ENCODE measurements at places on chromosomes 13 and 19.

DNA sequence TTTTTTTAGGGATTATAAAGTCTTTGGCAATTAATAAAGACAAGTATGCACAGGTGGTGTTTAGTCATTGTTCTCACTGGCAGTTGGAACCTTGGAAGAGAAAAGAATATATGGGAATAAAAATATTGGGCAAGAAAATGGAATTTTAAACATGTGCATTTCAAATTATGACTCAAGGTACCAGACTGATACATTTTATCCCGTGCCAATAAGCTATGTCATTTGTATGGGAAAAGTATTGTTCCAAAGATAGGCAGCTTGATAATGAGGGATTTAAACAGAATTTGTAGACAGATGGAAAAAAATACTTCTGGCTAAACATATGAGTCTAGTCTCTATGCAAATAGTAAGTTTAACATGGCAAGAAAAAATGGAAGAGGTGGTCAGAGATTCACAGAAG is 169.5 kb upstream of the UFM1 start:
- no peaks in the 10 kb centered on the region for H3K4me1 ChIP-seq
- no peak overlapping the region for H3K27ac ChIP-seq
- no peaks in the 10 kb centered on the region for H3K27me3 ChIP-seq

DNA sequence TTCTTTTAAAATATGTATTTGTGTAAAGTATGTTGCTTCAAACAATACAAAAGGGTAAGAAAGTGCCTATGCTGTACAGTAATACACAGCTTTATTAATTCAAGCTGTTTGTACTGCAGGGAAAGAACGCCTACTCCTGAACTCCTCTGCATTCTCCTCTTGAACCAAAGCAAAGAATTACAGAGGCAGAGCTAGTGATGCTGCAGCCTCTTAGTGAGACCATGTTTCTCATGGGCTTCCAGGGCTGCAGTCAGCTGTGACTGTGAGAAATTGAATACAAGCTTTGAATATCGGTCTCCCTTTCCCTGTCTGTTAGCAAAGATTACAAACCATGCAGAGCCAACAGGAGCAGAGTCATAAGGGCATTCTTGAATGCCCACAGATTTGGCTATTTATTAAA is 248.5 kb downstream of the SLITRK1 start:
- H3K4me3 ChIP-seq: no peak overlapping the region
- no peaks in the 10 kb centered on the region for H3K27me3 ChIP-seq
- DNase-seq: no peak

- H3K27me3 ChIP-seq: no peaks in the 10 kb centered on the region
- H3K4me1 ChIP-seq: no peaks in the 10 kb centered on the region
- no peak for DNase-seq
- H3K4me3 ChIP-seq: no peak overlapping the region
These were observed 56.8 kb upstream of the GPR183 start for GRCh38 chr13:99363949-99364348.

DNA sequence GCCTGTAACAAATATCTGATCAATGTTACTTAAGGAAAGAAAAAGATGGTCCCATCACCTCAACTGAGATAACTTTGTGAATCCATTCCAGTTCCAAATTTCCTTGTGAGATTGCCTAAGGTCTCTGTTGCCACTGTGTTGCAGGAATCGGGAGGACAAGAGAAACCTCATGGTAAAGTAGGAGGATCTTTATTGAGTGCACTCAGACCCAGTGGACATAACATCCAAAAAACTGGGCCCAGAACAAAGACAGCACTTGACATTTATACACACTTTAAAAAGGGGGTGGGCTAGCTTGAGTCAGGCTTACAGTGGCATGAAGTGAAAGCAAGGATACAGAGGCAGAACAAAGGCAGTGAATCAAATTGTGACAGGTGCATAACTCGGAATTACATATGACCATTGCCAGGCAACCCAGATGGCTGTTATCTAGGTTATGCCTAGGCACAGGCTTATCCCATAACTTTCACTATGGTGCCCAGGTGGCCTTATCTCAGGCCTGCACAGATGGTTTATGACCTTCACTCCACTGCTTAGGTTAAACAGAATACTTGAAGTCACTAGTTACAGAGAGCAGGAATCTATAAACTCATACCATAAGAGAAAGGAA is 459.4 kb upstream of the PCDH20 start:
- DNase-seq: no peak
- no peak overlapping the region for H3K4me3 ChIP-seq
- H3K27me3 ChIP-seq: no peaks in the 10 kb centered on the region
- no peaks in the 10 kb centered on the region for H3K4me1 ChIP-seq

DNA sequence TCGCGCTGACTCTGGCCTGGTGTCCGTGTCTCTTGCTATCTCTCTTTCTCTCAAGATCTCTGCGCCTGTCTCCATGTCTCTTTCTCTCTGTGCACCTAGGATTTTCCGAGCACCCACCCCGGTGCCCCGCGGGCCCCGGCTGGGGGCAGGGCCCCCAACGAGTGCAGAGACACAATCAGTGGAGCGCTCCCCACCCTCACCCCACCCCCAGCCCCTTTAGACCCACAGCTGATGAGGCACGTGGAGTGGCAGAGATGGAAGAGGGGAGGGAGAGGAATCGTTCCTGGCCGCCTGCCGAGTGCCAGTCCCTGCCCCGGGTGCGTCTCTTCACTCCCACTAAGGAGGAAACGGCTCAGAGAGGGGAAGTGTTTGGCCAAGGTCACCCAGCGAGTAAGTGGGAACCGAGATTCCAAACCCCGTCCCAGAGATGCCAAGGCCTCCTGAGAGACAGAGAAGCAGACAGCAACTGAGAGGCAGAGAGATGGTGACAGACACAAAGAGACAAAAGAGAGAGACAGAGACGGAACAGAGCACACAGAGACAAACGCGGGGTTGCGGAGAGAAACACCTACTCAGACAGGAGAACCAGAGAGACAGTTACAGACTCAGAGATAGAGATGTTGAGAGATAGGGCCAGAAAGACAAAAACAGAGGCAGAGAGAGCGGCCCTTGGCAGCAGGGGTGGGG is 626 bp upstream of the BCL3 start:
- peak overlapping the region; percentile 94 for H3K27ac ChIP-seq
- DNase-seq: peak; percentile 80
- H3K27me3 ChIP-seq: no peaks in the 10 kb centered on the region
- H3K4me3 ChIP-seq: peak overlapping the region; percentile 62
- no peaks in the 10 kb centered on the region for H3K4me1 ChIP-seq

GRCh38 chr13:99610702-99611289 is 109.5 kb downstream of the TM9SF2 start:
- H3K27me3 ChIP-seq: no peaks in the 10 kb centered on the region
- no peak overlapping the region for H3K27ac ChIP-seq
- H3K36me3 ChIP-seq: no peaks in the 10 kb centered on the region
- DNase-seq: no peak

DNA sequence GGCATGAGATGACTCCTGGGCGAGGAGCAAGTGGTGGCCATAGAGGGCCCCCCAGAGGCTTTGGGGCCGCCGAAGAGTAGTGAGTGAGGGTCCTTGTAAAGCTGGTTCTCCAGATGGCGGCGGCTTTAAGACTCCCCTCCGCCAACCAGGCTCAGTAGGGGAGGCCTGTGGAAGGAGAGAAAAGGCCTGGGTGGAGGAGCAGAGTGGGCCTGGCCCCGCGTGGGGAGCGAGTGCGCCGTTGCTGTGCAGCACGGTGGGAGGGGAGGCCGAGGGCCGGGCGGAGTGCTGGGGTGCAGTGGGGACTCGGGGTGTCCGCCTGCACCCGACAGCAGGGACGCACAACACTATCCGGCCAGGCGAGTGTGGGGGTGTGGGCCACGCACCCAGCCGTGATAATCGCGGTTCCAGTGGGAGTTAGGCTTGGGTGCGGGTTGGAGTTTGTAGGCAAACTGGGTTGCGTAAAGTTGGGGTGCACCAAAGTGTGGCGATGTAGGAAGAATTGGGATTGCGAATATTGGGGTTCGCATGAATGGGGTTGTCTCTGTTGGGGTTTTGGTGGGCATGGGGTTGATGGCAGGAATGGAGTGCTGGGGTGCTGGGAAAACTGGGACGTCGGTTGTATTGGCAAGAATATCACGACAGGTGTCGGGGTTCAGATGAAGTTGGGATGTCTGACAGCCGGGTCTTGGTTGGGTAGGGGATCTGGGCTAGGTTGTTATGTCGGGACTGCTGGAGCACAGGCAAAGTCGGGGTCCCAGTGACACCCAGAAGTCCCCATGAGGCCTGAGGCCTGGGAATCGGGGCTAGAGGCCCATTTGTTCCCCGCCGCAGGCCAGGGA is 687 bp upstream of the CIRBP start:
- DNase-seq: no peak
- H3K27ac ChIP-seq: peak overlapping the region; percentile 88
- peaks cover 79% of the 10 kb centered on the region for H3K4me1 ChIP-seq
- H3K4me3 ChIP-seq: peak overlapping the region; percentile 61
- H3K36me3 ChIP-seq: peaks cover 30% of the 10 kb centered on the region
- no peaks in the 10 kb centered on the region for H3K27me3 ChIP-seq

- H3K27me3 ChIP-seq: peaks cover 17% of the 10 kb centered on the region
- H3K36me3 ChIP-seq: no peaks in the 10 kb centered on the region
- peaks cover 24% of the 10 kb centered on the region for H3K4me1 ChIP-seq
- H3K27ac ChIP-seq: no peak overlapping the region
These were observed 4.7 kb downstream of the CRLF1 start for GRCh38 chr19:18601875-18602274.

- H3K4me1 ChIP-seq: no peaks in the 10 kb centered on the region
- no peak for DNase-seq
- H3K4me3 ChIP-seq: no peak overlapping the region
- no peaks in the 10 kb centered on the region for H3K27me3 ChIP-seq
- no peak overlapping the region for H3K27ac ChIP-seq
- H3K36me3 ChIP-seq: no peaks in the 10 kb centered on the region
These were observed 5.6 kb upstream of the SYDE1 start for GRCh38 chr19:15101479-15102082.

DNA sequence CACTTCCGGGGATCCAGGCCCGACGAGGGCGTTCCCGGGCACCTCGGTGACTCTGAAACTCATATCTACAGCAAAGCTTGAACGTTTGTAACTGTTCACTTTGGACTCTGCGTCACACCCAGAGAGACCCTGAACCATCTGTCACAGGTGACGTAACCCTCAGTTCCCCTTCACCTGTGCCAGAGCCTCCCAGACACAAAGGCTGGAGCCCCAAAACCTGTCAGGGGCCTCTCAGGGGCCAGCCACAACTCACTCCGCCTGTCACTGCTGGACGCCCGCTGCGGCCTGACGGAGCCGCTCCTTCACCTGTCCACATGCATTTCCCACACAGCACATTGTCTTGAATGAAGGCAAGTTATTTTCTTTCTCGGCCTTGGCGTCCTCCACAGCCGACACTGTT is 8.0 kb downstream of the RASA3 start:
- H3K27me3 ChIP-seq: no peaks in the 10 kb centered on the region
- H3K27ac ChIP-seq: no peak overlapping the region
- no peak overlapping the region for H3K4me3 ChIP-seq
- peaks cover 63% of the 10 kb centered on the region for H3K4me1 ChIP-seq

DNA sequence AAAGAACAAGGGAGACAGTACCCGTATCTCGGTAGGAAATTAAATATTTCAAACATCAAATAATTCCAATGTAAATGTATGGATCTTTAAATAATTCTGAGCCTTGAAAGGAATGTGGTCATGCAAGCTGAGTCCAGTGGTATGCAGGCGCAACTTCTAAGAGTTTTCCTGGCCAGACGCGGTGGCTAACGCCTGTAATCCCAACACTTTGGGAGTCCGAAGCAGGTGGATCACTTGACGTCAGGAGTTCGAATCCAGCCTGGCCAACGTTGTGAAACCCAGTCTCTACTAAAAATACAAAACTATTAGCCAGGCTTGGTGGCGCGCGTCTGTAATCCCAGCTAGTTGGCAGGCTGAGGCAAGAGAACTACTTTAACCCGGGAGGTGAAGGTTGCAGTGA is 1.1 kb upstream of the ZNF845 start:
- H3K4me1 ChIP-seq: peaks cover 7% of the 10 kb centered on the region
- no peak for DNase-seq
- H3K27ac ChIP-seq: peak overlapping the region; percentile 69
- no peaks in the 10 kb centered on the region for H3K27me3 ChIP-seq

DNA sequence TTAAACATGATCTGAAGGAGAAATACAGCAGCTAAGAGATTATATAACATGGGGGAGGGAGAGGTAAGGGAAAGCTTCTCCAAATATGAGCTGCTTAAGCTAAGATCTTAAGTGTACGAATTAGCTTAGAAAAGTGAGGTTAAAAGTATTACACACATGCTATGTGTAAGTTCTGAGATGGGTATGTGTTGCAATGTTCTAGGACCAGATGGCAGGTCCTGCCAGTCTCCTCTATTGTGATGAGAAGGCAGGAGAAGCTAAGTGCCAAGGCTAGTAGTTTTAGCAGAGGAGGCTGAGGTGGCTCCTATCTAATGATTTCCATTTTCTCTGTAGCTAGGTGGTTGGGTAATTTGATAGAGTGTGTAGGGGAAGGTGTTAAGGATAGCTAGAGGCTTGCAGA is 57.6 kb downstream of the MICU2 start:
- no peak for DNase-seq
- no peaks in the 10 kb centered on the region for H3K27me3 ChIP-seq
- no peak overlapping the region for H3K4me3 ChIP-seq
- H3K4me1 ChIP-seq: peaks cover 8% of the 10 kb centered on the region

DNA sequence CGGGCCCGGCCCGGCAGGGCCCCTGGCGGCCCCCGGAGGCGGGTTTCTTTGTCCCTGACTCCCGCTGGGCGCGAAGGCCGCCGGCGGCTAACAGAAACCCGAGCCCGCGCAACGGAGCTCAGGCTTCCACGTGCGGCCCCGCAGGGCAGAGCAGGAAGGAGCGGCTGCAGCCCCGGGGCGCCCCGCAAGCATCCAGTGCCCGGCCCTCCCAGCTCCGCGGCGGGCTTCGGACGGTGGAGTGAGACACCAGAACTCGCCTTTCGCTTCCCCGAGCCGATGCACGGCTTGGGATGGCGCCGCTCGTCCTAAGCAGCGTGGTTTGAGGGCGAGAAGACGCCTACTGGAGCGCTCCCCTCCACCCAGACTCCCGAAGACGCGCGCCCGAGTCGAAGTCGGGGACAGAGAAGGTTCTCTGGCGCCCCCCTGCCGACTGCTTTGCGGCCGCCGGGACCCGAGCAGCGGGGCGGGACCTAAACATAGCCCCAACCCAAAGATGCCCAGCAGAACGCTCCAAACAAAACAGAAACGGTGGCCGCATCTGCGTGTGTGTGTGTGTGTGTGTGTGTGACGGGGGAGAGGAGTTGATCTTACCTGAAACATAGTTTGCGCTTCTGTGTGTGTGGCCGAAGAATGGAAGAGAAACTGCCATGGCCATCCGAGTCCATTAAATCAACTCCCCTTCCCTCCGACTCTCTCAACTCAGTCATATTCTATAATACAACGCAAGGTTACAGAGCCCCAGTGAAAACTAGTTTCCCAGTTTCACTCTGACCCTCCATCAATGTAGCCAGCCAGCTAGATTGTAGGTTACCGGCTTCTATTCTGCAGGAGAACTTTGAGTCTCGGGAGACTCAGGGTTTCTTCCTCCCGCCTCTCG is 629 bp upstream of the FGF9 start:
- peaks cover 59% of the 10 kb centered on the region for H3K4me1 ChIP-seq
- peak overlapping the region; percentile 55 for H3K4me3 ChIP-seq
- H3K36me3 ChIP-seq: no peaks in the 10 kb centered on the region
- no peaks in the 10 kb centered on the region for H3K27me3 ChIP-seq
- DNase-seq: no peak

GRCh38 chr13:31739226-31739625 is at the start of gene RXFP2:
TSS of gene RXFP2 (plus strand) at chr13:31739526. CDS start at chr13:31739613, 87 bp downstream.
- no peak for DNase-seq
- no peak within 1 kb of the TSS for H3K27ac ChIP-seq
